Epithelial cell of proximal tubule (primary cell): ENCODE measurements at places on chromosomes 7 and 10. TPM values are rescaled to one million over a fixed set of nuclear protein-coding genes. Genes with fewer than 3 reads are reported as not detected.

Gene CRHR2
- not detected in 2 replicates for total RNA-seq

Gene ERVW-1
- not detected in 2 replicates for total RNA-seq

DNA sequence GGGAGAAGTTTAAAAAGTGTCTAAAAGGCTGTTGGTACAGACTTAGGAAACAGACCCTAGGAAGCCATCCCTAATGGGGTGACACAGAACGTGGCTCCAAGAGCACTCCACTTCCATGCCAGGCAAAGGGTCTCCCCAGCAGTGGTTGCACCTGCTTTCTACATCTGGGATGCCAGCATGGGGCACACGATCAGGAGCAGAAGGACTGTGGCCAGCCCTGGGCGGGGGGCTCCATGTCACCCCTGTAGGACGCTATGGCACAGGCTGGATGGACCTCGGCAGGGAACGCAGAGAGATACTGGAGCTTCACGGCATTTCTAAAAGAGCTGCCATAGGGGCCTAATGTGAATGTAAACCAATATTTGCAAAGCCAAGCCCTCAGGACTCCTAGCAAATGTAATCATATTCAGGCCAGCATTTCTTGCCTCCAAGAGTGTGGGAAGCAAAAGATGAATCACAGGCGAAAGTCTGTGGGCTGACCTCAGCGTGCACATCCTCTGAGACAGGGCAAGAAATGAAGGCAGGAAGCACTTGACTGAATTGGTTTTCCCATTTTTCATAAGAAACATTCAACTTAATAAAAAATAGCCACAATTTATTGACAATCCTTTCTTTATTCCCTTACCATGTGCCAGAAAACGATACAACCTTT lies 93.9 kb downstream of the ATXN7L1 start:
- no peak for DNase-seq

GRCh38 chr7:127446842-127447241 lies 54.3 kb upstream of the ZNF800 start:
- no peak for DNase-seq

DNA sequence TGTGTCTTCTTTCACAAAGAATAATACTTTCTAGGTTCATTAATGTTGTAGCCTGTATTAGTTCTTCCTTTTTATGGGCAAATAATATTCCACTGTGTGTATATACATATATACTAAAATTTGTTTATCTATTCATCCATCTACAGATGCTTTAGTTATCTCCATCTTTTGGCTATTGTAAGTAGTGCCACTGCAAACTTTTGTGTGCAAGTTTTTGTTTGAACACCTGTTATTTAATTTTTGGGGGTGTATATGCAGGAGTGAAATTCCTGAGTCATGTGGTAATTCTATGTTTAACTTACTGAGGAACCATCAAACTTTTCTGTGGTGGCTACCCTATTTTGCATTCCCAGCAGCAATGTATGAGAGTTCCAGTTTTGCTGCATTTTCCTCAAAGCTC lies 37.7 kb upstream of the AGR3 start:
- DNase-seq = no peak

GRCh38 chr7:146129997-146130396 lies 13.4 kb downstream of the CNTNAP2 start:
- DNase-seq = no peak

DNA sequence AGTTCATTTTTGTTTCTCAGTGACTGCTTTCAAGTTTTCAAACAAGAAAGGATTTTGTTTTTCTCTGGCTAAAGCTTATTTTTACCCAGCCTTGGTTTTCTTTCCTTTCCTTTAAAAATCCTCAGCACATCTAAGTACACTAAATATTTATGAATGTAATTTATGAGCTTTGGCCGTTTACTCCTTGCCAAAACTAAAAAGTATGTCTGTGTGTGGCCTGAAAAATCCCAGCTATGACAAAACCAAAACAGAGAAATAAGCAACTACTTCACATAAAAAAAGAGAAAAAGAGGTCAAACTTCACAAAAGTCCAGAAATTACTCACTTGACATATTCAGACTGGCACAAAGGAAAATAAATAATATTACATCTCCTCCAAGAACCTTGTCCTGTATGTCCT lies 365.1 kb upstream of the NFE2L3 start:
- DNase-seq = no peak

DNA sequence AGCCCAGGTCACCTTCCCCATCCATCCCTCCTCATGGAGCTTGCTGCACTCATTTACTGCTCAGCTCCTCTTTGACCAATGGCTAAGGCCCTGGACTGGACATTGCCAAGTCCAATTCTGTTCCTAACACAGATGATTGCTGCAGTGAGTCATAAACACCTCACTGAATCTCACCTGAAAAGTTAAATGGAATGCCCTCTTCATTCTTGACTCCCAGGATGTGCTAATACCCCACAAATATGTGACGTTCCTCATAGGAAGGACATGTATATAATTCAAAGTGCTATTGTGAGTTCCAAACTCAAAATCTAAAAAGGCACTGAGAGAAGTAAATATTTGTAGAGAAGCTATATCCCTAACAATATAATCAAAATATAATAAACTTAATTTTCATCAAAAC lies 73.5 kb upstream of the DLX6 start:
- no peak for DNase-seq

DNA sequence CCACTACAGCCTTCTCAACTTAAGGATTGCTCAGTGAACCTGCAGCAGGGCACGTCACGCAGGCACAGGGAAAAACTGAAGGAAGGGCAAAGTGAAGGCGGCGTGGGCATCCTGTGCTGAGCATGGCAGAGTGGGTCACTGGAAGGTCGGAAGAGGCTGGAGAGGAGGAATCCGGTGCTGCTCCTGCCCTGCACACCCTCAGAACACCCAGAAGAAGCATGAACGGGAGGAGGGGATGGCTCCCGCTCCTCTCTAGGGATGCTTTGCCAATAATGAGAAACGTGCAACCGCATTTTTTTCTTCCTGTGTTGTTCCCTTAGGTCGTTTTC lies 175.1 kb downstream of the TNS3 start:
- no peak for DNase-seq
